ENCODE measurements at places on chromosomes 6 and 20.
A peak's percentile ranks its signal among the peaks of the same experiment; 100 is the strongest.

GRCh38 chr20:48041078-48041780 is 255.9 kb upstream of the SULF2 start:
- DNase-seq: no peak

DNA sequence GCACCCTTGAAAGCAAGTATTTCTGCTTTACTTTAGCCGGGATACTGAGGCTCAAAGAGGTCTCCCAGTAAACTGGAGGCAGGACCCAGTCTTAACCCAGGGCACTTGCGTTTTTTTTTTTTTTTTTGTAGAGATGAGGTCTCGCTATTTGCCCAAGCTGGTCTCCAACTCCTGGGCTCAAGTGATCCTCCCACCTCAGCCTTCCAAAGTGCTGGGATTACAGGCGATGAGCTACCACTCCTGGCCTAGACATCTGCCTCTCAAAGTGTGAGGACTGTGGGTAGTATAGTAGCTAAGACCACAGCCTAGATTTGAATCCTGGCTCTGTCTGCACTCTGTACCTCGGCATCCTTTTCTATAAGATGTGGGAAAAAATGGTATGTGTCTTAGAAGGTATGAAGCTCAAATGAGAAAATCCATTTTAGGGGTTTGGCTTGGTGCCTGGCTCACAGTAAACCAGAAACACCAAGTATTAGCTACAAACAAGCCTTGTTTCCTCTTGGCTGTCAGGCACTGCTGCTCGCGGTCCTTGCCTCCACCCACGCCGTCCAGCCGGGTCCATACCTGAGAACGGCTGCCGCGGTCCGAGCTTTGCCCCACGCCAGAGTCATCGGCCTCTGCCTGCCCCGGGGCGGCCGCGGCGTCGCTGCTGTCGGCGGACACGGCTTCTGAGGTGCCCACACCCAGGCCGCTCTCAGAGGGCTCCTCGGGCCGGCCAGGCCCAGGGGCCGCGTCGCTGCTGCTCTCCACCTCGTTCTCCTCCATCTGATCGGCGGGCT is 1.2 kb downstream of the ZNF335 start:
- peak; percentile 75 for DNase-seq

DNA sequence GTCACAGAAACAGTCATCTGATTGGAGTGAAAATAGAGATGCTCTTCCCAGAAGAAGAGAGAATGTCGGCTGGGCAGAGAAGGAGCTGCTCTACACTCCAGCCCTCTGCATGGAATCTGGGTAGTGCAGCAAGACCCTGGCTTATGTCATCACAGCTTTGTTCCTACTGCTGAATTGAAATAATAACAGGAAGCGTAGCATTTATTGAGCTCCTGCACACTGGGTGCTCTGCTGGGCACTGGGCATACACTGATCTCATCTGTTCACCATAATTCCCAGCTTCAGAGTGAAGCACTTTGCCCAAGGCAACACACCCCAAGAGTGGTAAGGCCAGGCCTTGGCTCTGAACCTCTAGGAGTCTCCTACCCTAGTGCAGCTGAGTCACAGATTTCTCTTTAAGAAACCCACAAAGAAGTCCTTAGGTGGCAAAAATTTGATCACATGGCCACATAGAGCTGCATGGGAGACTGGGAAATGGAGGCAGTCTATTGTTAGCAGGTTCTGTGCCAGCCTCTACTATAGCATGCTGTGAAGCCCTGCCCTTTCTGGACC is 3.9 kb upstream of the SDCBP2 start:
- no peak for DNase-seq

DNA sequence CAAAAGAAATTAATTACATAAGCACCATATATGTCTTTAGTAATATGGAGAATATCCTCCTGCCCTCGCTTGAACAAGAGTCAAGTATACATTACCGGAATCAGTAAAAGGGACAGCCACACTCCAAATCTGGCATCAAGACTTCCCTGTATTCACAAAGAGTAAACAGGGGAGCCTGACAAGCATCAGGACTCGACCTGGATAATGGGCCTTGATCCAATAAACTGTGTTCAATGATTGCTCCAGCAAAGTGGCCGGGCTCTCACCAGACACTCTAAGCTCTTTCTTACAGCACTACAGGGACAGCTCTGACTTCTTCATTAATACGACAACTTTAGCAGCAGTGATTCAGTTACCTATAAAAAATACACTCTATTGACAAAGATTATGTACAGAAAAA is 307.9 kb upstream of the POU3F2 start:
- DNase-seq: no peak

DNA sequence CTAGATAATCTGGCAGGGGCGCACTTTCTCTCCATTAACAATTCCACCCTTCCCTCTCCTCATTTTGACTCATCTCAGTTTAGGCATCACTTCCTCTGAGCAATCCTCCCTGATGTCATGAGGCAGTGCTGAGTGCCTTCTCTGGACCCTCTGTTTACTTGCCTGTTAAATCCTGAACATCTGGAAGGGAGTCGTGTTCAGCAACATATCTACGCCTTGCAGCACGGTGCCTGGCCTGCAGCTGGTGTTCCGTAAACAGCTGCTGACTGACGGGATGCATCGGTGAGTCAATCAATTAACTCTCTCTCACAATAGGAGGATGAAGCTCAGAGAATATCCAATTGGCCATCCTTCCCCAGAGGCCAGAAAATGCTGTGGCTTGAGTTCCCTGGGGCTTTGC is 613.5 kb downstream of the PTPRT start:
- no peak for DNase-seq

DNA sequence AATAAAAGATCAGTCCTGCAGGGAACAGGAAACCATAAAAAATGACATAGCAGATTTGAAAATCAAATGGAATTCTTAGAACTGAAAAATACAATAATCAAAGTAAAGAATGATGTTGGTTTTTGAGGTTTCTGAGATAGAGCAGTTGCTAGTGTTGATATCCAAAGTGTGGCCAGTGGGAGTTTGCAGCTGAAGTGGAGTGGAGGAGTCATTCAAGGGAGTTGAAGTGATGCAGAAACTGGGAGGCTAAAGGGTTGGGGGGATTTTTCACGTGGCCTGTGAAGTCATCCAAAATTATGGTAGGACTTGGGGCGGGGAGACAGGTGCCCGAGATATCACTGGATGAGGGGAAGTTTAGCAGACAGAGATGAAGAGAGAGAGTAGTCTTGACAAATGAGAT is 123.6 kb downstream of the CDC5L start:
- peak; percentile 14 for DNase-seq

DNA sequence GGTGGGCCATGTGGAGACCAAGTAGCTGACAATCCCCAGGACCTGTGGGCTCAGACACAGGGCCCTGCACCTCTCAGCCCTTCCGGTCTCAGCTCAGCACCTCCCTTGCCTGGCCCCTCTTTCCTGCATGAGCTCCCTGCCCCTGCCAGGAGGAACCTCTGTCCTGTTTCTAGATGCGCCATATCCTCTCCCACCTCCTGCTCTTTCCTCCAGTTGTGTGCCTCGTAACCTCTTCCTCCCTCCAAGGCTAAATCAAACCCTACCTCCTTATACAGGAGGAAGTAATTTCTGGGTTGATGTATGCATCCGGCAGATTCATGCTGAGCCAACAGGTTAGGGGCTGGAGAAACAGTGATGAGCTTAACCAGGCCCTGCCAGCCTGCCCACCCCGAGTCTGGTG is 30.9 kb downstream of the ITPR3 start:
- no peak for DNase-seq

DNA sequence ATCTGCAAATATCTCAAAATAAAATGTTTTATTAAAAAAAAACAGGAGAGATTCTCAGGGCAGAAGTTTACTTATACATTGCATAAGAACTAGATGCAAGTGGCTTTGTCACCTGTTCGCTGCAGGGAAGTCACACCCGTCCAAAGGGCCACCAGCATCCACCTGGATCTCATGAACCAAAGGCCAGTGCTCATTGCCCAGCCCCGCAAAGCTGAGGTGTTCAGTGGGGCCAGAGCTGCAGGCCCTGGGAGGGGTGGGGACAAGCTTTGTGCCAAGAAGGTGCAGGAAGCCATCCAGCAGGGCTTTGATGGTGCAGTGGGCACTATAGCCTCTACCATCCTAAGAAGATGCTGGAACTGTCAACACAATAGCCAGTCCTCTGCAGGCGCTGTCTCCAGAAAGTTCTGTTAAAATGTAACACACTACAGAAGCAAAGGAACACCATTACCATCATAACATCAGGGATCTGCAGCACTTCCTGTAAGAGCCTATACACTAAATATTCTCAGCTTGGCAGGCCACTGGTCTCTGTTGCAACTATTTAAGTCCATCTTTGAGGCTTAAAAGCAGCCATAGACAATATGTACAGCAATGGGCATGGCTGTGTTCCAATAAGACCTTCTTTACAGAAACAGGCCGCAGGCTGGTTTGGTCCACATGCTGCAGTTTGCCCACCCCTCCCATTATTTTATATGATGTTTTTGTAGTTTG is 15.7 kb upstream of the CD93 start:
- no peak for DNase-seq

DNA sequence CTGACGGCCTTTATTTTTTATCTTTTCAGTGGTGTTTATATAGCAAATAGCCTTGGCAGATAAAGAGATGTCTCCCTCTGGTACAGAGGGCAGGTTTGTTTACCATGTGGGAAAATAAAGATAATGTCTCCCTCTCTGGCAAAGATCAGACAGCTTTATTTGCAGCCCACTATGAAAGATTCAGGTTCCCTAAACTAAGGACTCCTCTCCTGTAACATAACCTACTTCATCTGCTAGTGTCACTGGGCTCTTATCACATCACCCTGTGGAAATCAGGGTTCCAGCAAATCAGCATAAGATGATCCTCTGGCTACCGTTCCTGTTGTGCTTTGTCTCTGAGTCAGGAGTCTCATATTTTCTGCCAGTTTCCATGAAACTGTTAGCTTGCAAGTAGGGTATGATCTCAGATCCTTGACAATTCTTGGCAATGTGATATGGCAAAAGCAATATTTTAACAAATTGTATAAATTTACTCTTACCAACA is 3.1 kb downstream of the FBXL4 start:
- DNase-seq: no peak

DNA sequence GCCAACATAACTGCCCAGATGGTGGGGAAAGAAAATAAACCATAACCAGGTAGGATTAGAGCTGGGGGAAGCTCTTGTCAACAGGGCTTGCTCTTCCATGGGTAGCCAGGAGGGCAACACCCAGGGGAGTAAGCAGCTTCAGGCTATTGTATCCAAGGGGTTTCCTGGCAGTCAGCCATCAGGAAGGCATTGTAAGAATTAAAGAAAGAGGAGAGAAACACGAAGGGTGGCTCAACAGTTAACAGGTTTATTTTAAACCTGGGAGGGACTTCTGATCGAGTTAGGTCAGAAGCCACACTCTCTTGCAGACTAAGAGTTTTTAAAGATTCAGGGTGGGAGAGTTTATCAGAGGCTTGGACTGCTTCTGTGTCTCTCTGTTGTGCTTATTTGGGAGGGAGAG is 114.2 kb downstream of the QRSL1 start:
- DNase-seq: no peak

GRCh38 chr6:99606656-99607415 is at the start of gene PRDM13:
TSS of gene PRDM13 (plus strand) at chr6:99606833. CDS start at chr6:99607035, 202 bp downstream.
- no peak for DNase-seq

- peak; percentile 63 for DNase-seq
These were observed 416 bp downstream of the RSPH4A start for GRCh38 chr6:116616737-116617053.

GRCh38 chr6:14068623-14069022 is 48.9 kb upstream of the CD83 start:
- no peak for DNase-seq

DNA sequence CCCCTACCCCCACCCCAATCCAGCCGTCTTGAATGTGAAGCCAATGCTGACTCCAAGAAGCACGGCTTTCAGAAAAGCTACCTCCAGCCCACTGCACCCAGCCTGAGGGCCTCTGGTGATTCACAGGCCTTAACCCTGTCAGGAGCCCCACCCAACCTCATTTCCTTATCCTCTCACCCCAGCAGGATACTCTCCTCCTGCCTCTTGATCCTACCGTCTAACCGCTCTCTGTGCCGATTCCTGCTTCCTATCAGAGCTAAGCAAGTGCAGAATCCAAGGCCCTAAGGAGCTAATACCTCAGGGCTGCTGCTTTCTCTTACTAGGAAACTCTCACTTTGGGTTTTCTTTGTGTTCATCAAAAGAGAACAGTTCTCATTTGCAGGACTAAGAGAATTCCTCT is 47.2 kb downstream of the TRERF1 start:
- DNase-seq: peak; percentile 79

GRCh38 chr20:38065764-38066375 is 32.3 kb downstream of the RPRD1B start:
- no peak for DNase-seq

GRCh38 chr6:74289884-74290283 is 593.9 kb downstream of the CD109 start:
- no peak for DNase-seq

- DNase-seq: no peak
These were observed 7.2 kb upstream of the STX11 start for GRCh38 chr6:144143106-144143505.

- no peak for DNase-seq
These were observed 679 bp upstream of the RING1 start for GRCh38 chr6:33207552-33208090.

DNA sequence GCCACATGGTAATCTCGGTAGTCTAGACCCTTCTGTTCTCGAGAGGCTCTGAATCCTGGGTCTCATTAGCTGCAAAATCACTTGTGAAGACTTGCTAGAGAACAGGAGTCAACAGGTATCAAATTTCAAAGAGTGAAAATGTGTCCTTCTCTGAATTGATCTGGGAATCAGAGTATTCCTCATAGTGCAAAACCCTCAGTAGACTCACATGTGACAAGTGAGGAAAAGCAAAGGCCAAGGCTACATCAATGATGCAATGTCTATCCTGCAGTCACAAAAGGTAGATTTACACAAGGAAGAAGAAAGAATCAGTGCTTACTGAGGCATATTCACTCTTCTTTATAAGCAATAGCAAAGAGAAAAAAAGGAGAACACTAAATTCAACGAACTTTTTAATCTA is 1220.0 kb upstream of the GJE1 start:
- DNase-seq: no peak

GRCh38 chr6:158593670-158594069 is 33.8 kb downstream of the TMEM181 start:
- DNase-seq: no peak

- no peak for DNase-seq
These were observed 141.2 kb downstream of the NRN1 start for GRCh38 chr6:5865506-5866031.

- no peak for DNase-seq
These were observed 10.2 kb downstream of the VSX1 start for GRCh38 chr20:25071734-25072133.

- DNase-seq: no peak
These were observed 75.9 kb downstream of the PLCG1 start for GRCh38 chr20:41213150-41213820.

DNA sequence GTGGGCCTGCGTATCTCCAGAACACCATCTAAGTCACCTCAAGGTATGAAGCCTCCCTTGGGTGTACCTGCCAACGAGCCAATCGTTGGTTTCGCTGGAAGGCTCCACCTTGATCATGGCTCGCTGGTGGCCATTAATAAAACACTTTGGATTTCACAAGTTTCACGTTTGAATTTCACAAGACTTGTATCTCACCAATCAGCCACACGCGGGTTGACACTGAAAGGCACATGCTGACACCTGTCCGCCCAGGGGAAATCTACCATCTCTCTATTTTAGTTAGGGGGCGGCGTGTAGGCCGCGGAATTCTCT is 586 bp upstream of the HMGA1 start:
- DNase-seq: peak; percentile 85

GRCh38 chr6:106056746-106057390 is 29.3 kb upstream of the PRDM1 start:
- no peak for DNase-seq

Data from activated effector memory CD4-positive, alpha-beta T cell treated with anti-CD3 and anti-CD28 coated beads, Interleukin-2, amount 50 U/mL, for 16 hours (primary cell).